Sigmoid colon (tissue), 7 donors: ENCODE measurements at places on chromosomes 5 and 9.

DNA sequence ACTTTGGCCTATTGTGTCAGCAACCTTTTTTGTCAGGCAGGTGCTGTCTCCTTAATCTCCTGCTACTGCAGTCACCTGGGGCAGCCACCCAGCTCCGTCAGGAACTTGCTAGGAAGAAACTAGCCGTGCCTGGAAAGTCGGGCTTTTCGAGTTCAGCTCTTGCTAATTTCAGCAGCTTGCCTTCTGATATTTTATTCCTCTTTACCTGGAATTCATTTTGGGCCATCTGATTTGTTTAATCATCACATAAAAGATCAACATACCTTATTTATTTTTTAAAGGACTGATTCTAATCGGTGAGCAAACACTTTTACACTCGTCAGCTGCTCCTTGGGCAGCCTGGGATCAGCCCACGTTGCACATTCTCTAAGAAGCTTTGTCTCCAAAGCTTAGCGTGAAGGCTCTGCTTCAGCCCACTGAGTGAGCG lies 42.2 kb downstream of the PRLR start:
- no peaks in the 10 kb centered on the region for H3K27me3 ChIP-seq
- no peak overlapping the region for H3K27ac ChIP-seq
- H3K4me3 ChIP-seq, result no peak overlapping the region

- H3K4me1 ChIP-seq, result no peaks in the 10 kb centered on the region
- DNase-seq, result peak; percentile 45
- H3K36me3 ChIP-seq, result no peaks in the 10 kb centered on the region
- no peaks in the 10 kb centered on the region for H3K27me3 ChIP-seq
- H3K4me3 ChIP-seq, result no peak overlapping the region
Measured at GRCh38 chr5:172502969-172503368, 48.6 kb upstream of the SH3PXD2B start.

- H3K4me1 ChIP-seq, result no peaks in the 10 kb centered on the region
- H3K36me3 ChIP-seq, result no peaks in the 10 kb centered on the region
- H3K4me3 ChIP-seq, result no peak overlapping the region
- no peak overlapping the region for H3K27ac ChIP-seq
- DNase-seq, result no peak
- no peaks in the 10 kb centered on the region for H3K27me3 ChIP-seq
Measured at GRCh38 chr9:134002796-134003195, 10.7 kb upstream of the VAV2 start.

DNA sequence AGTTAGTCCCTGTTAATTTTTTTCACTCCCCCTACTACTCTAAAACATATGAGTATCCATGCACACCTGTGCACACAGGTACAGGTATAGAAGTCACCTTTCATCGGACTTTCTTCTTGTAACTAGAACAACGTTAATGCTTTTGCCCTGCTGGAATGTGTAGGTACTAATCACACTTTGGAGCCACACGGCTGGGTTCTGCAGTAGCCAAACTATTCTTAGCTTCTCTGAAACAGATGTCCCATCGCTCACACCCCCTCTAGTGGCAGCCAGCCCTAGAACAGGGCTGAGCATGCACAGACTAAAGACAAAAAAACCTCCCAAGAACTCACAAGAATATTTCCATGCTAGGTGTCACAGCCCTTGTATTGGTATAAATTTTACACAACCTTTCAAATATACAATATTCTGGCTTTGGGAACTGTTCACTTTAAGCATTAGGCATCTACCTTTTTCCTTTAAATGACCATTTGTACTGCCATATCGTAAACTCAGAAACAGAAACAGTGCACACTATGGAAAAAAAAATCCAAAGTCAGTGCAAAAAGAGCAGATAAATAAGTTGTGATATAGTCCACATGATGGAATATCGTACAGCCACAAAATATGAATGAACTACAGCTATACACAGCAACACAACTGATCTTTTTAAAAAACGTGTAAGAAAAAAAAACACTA lies 64.0 kb downstream of the RETREG1 start:
- peaks cover 9% of the 10 kb centered on the region for H3K4me1 ChIP-seq
- H3K4me3 ChIP-seq, result no peak overlapping the region
- H3K36me3 ChIP-seq, result no peaks in the 10 kb centered on the region
- DNase-seq, result peak; percentile 77
- H3K27me3 ChIP-seq, result no peaks in the 10 kb centered on the region

DNA sequence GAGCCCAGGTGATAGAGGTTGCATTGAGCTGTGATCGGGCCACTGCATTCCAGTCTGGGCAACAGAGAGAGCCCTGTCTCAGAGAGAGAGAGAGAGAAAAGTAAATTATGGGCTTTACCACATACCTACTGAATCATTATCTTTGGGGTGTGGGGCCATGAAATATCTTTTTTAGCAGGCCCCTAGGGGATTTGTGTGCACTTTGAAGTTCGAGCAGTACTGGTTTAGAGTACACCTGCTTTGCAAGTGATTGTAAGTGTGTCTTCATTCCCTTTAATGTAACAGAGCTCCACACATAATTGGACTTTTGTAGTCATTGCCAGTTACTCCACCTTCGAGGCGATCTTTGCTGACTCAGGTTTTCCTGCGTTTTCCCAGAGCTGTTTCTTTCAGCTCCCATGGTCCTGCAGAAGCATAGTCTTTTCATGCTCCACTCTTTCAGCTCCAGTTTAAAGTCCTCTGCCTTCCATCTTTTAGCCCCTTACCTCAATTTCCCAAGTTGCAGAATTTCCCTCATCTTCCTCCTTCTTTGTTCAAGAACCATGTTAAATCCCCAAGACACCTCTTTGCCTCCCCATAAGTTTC lies 24.0 kb upstream of the FRMPD1 start:
- no peak for DNase-seq
- no peak overlapping the region for H3K4me3 ChIP-seq
- no peaks in the 10 kb centered on the region for H3K4me1 ChIP-seq
- no peaks in the 10 kb centered on the region for H3K36me3 ChIP-seq
- H3K27ac ChIP-seq, result no peak overlapping the region

DNA sequence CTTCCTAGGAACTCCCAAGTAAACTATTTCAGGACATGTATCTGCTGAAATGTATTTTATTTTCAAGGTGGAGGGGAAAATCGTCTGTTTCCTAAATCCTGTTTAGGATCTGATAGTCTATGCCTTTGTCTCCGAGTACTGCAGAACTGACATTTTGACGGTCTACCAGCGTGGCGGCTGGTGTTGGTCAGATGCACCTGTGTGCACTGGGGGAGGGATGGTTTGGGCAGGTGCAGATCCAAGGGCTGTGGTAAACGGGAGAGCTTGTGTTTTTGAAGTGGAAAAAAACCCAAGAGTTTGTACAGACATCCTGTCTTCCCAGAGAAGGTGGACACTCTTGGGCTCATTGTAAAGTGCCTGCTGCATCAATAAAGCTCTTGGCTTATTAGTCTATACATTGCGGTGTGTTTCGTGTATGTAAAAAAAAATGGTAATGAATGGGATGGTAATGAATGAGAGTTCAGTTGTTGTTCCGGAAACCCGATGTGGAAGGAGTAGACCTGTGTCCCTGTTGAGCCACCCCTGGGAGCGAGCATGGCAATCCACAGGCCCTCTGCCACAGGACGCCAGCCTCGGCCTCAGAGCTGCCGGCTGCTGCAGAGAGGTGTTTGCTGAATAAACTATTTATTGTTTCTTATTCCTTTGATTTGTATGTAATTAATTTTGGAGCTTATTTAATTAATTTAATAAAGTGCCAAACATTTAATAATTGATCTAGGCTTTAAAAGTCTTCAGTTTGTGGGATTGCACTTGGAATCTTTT lies 15.3 kb downstream of the ARPC5L start:
- no peak overlapping the region for H3K4me3 ChIP-seq
- H3K27ac ChIP-seq, result no peak overlapping the region
- no peak for DNase-seq
- H3K36me3 ChIP-seq, result peaks cover 18% of the 10 kb centered on the region
- H3K4me1 ChIP-seq, result peaks cover 18% of the 10 kb centered on the region

DNA sequence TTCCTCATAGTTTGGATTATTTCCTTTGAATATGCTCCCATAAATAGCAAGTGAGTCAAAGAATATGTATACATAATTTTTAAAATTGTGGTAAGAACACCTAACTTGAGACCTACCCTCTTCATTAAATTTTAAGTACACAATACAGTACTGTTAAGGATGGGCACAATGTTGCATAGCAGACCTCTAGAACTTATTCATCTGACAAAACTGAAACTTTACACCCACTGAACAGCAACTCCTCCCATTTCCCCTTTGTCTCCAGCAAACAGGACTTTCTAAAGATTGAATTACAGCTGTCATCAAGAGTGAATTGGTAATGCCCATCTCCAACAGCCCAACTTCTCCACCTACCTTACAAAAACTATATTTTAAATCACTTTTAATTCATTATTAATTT lies 388.9 kb downstream of the HTR1A start:
- no peaks in the 10 kb centered on the region for H3K4me1 ChIP-seq
- H3K27me3 ChIP-seq, result no peaks in the 10 kb centered on the region
- no peak overlapping the region for H3K4me3 ChIP-seq
- H3K36me3 ChIP-seq, result no peaks in the 10 kb centered on the region
- DNase-seq, result no peak
- H3K27ac ChIP-seq, result no peak overlapping the region

GRCh38 chr9:83034587-83034986 lies 28.4 kb downstream of the RASEF start:
- no peak for DNase-seq
- H3K36me3 ChIP-seq, result no peaks in the 10 kb centered on the region
- H3K4me3 ChIP-seq, result no peak overlapping the region

- H3K36me3 ChIP-seq, result no peaks in the 10 kb centered on the region
- H3K27me3 ChIP-seq, result no peaks in the 10 kb centered on the region
- no peak overlapping the region for H3K27ac ChIP-seq
- no peaks in the 10 kb centered on the region for H3K4me1 ChIP-seq
Measured at GRCh38 chr9:9223175-9223574, 1389.6 kb downstream of the PTPRD start.
